ENCODE measurements at places on chromosomes 6 and 20. TPM values are rescaled to one million over a fixed set of nuclear protein-coding genes. Genes with fewer than 3 reads are reported as not detected.

ABHD16B gene
- total RNA-seq = not detected

ID1 gene
- 0.59 TPM for total RNA-seq

BHLHE23 gene
- total RNA-seq = not detected

SLC17A3 gene
- 0.64 TPM for total RNA-seq

RSPH3 gene
- 1.3 TPM for total RNA-seq

HNF4A gene
- total RNA-seq = not detected

SALL4 gene
- 0.46 TPM for total RNA-seq

SULF2 gene
- total RNA-seq = 133 TPM

VSX1 gene
- not detected for total RNA-seq

DNA sequence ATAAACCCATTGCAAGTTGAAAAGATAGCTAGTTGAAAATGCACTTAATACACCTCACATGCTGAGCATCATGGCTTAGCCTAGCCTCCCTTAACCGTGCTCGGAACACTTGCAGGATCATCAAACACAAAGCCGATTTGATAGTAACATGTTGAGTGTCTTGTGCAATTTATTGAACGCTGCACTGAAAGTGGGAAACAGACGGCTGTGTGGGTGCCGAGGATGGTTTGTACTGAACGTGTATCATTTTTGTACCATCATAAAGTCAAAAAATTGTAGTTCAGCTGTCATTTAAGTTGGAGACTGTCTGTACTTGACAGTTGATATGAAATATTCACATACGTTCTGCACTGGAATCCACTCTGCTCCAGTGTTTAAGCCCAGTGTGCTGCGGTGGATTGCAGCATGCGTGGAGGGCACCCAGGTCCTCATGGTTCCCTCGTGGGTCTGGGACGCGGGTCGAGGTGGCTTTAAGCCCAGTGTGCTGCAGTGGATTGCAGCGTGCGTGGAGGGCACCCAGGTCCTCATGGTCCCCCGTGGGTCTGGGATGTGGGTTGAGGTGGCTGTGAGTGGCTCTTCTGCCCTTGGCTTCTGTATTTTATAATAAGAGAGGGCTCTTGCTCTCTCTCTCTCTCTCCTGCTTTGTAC lies 77.0 kb downstream of the CDH4 start:
- no peak for DNase-seq

- DNase-seq = no peak
Measured at GRCh38 chr20:9996944-9997343, 37.8 kb upstream of the ANKEF1 start.

DNA sequence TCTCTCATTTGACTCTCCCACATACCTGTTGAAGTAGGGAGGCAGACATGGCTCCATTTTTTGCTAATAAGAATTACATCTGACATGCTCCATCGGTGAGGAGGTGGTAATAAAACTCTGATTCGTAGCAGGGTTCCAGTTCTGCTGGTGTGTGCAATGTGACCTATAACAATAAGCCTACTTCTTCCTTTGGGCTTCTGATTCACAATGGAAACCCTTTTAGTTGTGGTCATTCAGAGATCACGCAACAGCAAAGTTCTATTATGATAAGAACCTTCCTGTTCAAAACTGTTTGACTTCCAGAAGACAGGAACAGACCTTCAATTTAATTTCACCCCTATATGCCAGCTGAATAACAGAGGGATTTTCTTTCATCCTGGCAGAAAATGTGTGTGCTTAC lies 31.4 kb upstream of the GSTA4 start:
- no peak for DNase-seq

DNA sequence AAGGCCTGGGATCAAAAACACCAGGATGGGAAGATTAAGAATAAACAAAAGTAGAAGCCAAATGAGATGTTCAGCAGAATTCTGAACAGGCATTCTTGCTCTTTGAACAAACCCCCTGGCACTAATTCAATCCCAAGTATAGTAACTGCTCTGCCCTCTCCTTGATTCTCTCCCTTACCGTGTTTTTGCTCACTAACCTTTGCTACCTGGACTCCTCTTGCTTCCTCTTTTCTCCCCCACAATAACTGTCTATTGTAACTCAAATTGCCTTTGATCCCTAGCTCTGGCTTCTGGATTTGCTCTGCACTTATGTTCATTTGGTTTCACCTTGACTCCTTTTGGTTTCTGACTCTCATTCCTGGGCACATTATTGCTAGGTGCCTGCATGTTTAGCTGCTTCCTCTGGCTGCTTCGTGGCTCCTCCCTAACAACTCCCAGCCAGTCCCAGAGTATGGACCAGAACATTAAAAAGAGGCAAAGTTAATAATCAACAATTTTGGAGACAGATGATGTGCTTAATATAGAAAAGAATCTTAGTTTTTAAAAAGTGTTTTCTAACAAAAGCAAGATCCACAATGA lies 65.4 kb upstream of the PHIP start:
- no peak for DNase-seq

- no peak for DNase-seq
Measured at GRCh38 chr6:69138893-69139494, 503.9 kb downstream of the ADGRB3 start.

- peak; percentile 18 for DNase-seq
Measured at GRCh38 chr6:127514773-127515227, 4.3 kb downstream of the MTCL3 start.

DNA sequence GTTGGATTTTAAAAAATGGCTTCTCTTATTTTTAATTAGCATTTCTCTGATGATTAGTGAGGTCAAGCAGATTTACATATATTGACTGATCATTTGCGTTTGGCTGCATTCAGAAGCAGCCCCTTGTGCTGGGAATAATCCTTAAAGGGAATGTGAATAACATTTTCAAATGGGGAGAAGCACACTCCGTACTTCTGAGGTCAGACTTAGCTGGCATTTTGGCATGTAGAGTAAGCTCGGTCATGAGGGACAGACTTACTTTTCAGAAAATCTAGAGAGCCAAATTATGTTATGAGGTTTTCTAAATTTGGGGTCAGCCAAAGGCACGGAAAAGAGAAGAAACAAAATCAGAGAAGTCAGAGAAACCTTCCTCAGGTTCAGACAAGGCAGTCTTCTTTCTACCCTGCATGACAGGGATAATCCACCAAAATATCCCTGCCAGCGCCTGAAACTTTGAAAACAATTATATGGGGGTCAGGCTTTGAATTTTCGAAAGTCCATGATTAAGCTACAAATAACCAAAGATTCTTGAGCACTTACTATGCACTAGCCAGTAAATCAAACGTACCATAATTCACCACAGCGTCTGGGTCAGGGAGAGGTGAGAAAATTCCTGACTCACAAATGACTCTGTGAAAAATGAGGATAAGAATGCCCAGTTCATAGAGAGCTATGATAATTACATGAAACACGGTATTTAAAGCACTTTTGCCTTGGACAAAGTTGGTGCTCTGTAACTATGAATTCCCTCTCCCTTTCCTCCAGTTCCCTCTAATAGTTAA lies 44.9 kb downstream of the ADAT2 start:
- no peak for DNase-seq

DNA sequence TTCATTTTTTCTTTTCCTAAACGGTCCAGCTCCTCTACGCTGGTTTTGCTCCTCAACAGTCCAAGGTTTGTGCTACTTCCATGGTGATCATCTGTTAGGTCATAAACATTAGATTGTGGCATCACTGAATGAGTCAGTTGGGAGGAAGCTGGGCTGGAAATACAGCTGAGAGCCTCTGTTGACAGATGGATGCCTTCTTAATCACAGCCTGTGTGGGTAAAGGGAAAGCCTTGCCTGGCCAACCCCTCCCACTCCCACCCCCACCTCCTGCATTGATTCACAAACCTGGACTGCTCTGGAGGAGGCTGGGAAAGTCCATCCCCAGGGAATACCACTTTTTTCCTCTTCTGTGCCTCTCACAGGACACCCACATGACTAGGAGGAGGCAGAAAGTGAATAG lies 180.6 kb upstream of the CCN2 start:
- DNase-seq = no peak

DNA sequence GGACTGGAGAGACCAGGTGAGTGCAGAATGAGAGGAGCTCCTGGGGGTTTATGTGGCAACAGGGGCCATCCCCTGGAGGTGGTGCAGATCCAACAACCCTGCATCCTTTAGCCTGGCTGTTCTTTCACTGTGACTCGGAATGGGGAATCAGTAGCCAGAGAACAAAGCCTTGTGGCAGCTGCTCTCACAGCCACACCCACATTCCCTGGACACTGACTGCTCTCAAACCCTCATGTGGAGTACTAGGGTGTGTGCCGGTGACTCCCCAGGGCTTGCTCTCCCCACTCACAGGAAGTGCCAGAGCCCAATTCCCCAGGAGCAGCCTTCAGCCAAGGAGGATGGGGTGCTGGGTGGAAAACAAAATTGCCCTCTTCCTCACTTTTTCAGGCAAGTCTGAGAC lies 30.2 kb upstream of the GGTLC1 start:
- DNase-seq = no peak

DNA sequence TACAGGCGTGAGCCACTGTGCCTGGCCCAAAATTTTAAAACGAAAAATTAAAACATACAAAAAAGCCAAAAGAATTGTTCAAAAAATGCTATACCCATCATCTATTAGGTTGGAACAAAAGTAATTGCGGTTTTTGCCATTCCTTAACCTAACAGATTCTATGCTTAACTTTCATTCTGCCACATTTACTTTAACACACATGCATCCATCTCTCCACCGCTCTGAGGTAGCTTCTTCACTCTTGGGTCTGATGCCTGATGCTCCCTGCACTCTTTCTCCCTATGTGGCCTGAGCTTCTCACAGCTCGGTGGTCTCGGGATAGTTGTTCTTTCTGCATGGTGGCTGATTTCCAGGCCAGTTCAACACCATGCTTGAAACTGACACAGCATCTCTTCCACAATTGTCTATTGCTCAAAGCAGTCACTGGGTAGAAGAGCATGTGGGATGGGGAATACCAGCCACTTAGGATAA lies 4.7 kb upstream of the MANBAL start:
- no peak for DNase-seq

DNA sequence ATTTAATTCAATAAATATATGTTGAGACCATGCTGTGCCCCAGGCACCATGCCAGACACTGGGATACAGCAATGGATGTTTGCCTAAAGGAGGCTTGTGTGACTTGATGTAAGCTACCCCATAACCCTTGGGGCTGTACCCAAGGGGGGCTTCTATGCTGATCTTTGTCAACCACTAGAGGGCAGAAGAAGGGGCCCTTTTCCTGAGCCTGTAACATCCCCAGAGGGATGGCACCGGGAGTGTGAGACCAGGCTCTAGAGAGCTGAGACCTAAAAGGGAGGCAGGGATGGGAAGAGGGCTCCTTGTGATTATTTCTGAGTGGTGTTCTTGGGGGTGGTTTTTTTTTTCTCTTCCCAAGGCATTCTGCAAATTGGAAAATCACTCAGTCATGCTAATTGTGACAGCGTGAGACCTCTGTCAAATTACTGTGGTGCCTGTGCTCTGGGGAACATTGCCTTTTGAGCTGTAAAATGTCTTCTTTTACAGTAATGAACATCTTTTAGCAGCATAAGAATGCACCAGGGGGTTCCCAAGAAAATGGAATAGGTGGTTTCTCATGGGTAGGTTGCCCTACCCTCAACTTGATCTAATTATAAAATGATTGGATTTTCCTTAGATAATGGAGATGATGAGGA lies 138.7 kb upstream of the SLC24A3 start:
- no peak for DNase-seq

DNA sequence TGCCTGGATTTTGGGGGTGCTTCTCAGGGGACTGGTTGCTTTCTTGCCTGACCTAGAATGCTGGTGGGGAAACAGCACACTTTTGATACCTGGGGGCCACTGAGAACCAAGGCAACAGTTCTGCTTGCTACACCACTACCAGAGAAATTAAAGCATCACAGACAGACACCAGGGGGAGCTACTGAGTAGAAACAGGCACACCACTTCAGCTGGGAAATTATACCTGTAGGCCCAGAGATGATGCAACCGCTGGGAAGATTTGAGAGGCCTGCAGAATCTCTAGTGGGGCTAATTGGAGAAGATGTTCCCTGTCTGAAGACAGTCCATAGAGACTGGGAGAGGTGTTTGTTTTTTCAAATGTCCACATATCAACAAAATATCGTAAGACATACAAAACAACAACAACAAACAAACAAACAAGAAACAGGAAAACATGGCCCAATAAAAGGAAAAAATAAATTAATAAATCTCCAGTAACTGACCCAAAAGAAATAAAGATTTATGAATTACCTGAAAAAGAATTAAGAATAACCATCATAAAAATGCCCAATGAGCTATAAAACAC lies 129.4 kb upstream of the RIN2 start:
- peak; percentile 8 for DNase-seq

GRCh38 chr6:8234321-8234720 lies 132.0 kb upstream of the EEF1E1 start:
- no peak for DNase-seq

DNA sequence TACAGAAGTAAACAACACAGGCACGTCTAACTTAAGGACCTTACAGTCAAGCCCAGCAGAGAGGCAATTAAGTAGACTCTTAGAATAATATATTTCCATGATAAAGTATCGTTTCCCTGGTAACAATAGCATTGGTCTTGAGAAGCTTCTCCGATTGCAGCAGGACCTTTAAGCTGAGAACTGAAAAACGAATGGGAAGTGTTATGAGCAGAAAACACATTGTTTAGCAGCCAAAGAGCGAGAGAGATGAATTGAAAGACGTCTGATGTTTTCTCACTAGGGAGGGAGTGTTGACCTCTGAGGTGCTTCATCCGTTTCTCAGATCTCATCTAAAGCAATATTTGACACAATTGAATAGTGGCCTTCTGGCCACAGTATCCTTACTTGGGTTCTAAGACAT lies 855 bp downstream of the BYSL start:
- no peak for DNase-seq

DNA sequence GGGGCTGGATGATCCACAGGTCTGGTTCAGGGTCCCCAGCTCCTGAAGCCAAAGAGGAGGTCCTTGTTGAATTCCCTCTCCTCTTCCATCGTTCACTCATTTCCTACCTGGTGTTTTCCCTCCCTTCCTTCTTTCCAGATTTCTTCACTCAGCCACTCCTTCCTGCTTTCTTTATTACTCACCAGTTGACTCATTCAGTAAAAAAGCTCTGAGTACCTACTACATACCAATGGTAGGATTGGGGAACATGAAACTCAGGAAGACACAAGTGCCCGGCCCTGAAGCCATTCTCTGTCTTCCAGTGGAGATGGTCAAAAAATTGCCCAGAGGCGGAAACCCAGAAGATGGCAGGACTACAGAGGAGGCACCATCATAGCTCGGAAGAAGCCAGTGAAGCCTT lies 11.9 kb upstream of the NSFL1C start:
- DNase-seq = no peak

- no peak for DNase-seq
Measured at GRCh38 chr6:15620611-15621010, 42.2 kb downstream of the DTNBP1 start.

GRCh38 chr20:46959081-46959692 lies 64.5 kb downstream of the EYA2 start:
- DNase-seq = no peak

GRCh38 chr6:45609141-45609638 lies 231.5 kb upstream of the SUPT3H start:
- no peak for DNase-seq
